ENCODE measurements at places on chromosomes 1 and 21.
A peak's percentile ranks its signal among the peaks of the same experiment; 100 is the strongest.

- DNase-seq: peak; percentile 47
Measured at GRCh38 chr1:219416598-219417238, 196.2 kb downstream of the ZC3H11B start.

- DNase-seq: no peak
Measured at GRCh38 chr1:163876546-163876945, 554.8 kb downstream of the NUF2 start.

- peak; percentile 82 for DNase-seq
Measured at GRCh38 chr1:163174524-163175437, 27.9 kb downstream of the RGS5 start.

- DNase-seq: peak; percentile 29
Measured at GRCh38 chr1:938088-938683, 14.5 kb downstream of the SAMD11 start.

DNA sequence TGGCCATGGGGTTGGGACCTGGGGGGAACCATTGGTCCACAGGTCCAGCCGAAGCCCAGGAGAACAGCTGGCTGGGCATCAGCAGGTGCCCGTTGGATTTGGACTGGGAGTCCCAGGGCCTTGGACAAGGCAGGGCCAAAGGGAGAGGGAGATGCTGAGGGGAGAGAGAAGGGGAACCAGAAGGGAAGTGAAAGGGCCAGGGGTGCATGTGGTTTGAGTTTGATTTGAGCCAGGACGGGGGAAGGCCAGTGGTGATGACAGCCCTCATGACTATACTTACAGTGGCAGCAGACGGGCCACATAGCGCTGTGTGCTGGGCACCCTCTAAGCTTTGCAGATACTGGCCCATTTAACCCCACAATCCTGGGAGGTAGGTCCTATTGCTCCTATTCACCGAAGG is 18.8 kb downstream of the AGRN start:
- no peak for DNase-seq

- no peak for DNase-seq
Measured at GRCh38 chr1:246838118-246838456, 93.7 kb downstream of the AHCTF1 start.

DNA sequence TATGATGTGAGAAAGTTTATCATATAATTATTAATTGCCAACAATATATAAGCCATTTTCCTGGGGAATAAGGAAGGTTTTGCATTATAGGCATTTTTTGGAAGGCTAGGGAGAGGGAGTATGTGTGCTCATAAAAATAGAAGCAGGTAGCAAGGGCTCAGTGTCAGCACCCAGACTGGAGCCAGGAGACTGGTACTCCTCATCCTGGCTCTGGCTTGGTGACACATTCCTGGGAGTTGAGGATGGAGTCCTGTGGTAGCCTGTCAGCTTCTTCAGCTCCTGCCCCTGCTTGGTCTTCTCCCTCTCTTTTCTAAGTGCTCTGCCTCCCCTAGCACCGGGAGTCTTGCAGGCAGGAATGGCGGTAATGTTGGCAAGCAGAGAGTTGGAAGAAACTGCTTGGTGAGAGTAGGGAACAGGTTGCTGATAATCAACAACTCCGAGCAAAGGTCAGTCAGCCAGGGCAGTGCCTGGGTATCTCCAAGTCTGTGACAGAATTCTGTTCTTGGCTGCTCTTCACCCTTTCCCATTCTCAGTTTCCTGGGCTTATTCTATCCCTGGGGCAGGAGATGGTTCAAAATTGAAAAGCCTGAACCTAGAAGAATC is 23.0 kb downstream of the GIPC2 start:
- DNase-seq: no peak

DNA sequence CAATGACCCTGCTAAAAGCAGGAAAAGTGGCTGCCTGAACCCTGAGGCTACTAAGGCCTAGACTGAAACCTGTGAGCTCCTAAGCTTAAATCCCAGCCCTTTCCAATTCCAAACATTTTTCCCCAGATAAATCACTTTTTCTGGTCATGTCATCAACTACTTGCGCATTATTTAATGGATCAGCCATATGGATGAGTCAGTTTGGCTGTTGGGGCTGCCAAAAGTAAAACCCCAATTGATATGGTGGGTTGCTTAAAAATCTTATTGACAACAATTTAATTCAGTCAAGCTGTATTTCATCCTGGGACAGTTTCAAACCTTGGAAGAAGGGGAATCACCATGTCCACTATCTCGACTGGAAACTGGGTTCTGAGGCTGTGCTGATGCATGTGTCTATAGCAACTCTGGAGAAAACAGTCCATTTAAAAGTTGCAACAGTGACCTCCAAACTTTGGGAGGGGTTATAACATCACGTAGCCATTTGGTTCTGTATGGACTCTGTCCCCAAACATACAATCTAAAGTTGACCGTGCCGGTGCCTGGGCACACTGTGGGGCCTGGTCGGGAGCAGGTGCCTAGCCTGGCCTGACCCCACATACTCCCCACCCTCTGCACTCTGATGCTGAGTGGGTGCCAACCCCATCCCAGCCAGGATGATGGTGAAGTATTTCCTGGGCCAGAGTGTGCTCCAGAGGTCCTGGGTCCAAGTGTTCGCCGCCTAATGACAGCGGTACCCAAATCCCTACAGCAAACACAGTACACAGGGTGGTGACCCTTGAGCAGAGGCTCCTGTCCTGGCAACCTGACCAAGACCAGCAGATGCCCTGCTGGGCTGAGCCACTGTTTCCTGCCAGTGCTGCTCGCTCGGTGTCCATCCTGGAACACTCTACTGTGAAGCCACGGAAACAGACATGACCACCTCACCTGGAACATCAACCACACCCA is 46.5 kb upstream of the LRRC52 start:
- DNase-seq: no peak

DNA sequence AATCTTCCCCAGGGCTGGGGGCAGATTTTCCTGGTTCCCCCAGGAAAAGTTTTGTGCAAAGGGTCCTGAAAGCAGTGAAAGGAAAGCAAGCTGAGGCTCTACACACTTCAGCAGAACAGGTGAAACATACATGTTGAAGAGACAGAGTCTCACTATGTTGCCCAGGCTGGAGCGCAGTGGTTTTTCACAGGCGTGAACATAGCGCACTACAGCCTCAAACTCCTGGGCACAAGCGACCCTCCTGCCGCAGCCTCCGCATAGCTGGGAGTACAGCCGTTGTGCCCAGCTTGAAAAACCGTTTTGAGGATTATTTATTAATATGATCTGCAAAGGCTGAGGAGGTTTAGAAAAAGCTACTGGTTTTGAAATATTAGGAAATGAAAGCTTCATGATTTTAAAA is 11.8 kb downstream of the PRDM15 start:
- DNase-seq: no peak

DNA sequence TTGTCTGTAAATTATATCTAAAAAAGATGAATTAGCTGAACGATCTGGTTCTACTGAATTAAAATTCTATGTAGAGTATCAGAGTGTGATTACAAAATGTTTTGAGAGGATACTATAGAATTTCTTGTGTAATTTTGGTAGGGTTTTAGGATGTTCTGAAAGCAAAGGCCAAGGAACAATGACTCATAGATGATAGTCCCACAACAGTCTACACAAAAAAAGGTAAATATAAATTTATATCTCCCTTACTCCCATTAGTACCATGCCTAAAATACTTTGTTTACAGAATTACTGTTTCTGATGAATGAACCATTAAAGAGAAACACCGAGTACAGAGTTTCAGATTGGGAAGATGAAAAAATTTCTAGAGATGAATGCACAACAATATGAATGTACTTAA is 9.5 kb downstream of the EDEM3 start:
- DNase-seq: no peak

- DNase-seq: no peak
Measured at GRCh38 chr1:245991266-245991665, 515.8 kb downstream of the SMYD3 start.

DNA sequence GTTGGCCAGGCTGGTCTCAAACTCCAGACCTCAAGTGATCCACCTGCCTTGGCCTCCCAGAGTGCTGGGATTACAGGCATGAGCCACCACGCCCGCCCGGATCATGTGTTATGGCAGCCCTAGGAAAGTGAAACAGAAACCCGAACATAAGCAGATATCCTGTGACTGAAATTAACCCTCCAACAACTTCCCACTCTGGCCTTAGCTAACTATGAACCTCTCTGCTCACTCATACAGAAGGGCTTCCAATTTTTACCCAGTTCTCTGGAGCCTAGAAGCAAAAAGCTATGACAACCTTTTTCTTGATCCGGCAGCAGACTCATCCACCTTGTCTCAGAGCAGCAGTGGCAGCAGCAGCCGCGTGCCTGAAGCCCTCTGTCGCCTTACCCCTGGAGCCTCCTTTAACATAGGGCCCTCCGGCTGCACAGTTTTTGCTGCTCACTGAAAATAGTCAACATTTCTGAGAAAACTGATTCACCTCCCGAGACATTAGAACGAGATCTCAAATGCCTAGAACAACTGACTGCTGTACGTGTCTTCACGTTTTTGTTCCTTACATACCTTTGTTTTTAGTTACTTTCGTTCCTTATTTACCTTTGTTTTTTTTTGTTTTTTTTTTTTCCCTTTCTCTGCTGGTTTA is 9.3 kb downstream of the CBR1 start:
- no peak for DNase-seq

GRCh38 chr1:92797297-92797696 is 12.4 kb upstream of the EVI5 start:
- no peak for DNase-seq

GRCh38 chr1:3188150-3188971 is 119.4 kb downstream of the PRDM16 start:
- no peak for DNase-seq

All from astrocyte of the spinal cord (primary cell).